ENCODE measurements at places on chromosomes 3 and 15. TPM values are rescaled to one million over a fixed set of nuclear protein-coding genes. Genes with fewer than 3 reads are reported as not detected.
A peak's percentile ranks its signal among the peaks of the same experiment; 100 is the strongest.

DNA sequence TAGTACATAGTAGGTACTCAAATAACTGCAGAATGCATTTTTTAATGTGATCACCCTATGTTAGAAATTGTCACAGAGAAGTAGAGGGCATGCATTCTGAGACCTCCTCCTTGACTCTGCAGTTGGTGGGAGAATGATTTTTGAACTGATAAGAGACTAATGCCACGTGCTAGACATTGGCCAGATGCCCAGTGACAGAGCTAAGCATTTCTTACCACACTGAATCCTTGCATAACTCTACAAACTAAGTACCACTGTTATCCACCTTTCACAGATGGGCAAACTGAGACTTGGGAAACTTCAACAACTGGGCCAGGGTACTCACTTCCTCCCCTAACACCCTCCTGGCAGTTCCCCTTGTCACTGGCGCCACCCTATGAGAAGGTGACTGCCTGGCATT, 33.5 kb upstream of the SPATA12 start:
- DNase-seq = no peak
- H3K4me1 ChIP-seq = no peaks in the 10 kb centered on the region
- no peak overlapping the region for H3K27ac ChIP-seq
- H3K4me3 ChIP-seq = no peak overlapping the region

DNA sequence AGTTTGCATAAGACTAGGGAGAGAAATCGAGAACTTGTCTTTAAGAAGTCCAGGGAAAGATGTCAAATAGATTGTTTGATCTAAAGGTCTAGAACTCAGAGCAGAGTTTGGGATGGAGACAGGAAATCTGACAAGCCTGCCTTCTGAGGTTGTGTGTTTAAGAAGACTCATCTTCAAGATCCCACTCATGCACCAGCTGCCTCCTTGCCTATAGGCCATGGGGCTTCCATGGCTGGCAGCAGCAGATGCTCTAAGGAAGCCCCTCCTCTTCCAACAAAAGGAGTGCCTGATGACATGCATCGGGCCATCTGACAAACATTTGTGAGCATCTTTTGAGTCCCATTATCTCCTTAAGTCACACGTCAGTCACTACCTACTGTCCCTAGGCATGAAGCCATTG, 47.4 kb downstream of the WNT5A start:
- H3K4me3 ChIP-seq = no peak overlapping the region
- H3K4me1 ChIP-seq = no peaks in the 10 kb centered on the region
- DNase-seq = no peak
- no peak overlapping the region for H3K27ac ChIP-seq

GRCh38 chr3:47423548-47424145, 42.8 kb downstream of the PTPN23 start:
- H3K36me3 ChIP-seq = peaks cover 6% of the 10 kb centered on the region
- peaks cover 12% of the 10 kb centered on the region for H3K4me1 ChIP-seq
- no peaks in the 10 kb centered on the region for H3K27me3 ChIP-seq

Gene IQCH
- total RNA-seq = 1.4 TPM

Gene MST1R
- total RNA-seq = 0.27 TPM

Gene LINGO1
- total RNA-seq = not detected

Gene GPR176
- total RNA-seq = 0.17 TPM

DNA sequence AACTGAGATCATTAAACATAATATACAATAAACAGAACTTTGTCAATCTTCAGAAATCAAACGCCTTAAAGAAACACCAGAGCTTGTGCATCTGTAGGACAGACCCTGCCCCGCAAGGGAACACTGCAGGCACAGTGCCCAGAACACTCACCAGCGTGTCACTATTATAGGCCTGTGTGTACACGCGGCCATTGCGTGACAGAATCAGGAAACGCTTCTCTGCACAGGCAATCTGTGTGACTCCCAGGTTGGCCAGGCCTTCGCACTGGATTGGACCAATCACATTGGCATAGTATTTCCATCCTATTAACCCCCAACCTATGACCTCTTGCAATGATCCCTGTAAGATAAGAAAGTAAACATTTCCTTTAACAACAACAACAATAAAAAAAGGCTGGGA, 52.9 kb downstream of the HERC2 start:
- no peaks in the 10 kb centered on the region for H3K27me3 ChIP-seq
- H3K4me3 ChIP-seq = no peak overlapping the region
- H3K36me3 ChIP-seq = peaks cover 32% of the 10 kb centered on the region
- DNase-seq = no peak
- no peak overlapping the region for H3K27ac ChIP-seq

DNA sequence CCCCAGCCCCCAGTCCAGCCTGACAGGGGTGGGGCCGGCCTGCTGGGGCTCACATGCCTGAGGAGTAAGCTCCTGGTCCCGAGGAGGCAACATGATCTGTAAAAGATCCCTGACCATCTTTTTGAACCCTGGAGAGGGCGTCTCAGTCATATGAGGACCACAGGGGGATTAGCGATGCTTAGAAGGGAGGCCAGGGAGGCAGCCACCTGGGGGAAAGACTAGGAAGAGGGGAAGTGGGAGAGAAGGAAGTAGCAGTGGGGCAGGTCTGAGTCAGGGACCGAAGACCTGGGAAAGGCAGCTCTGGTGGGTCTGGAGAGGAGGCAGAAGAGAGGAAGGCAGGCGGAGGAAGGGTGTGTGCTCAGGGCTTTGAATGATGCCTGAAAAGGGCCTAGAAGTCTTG, 18.9 kb downstream of the PIF1 start:
- no peaks in the 10 kb centered on the region for H3K36me3 ChIP-seq
- no peak overlapping the region for H3K27ac ChIP-seq
- DNase-seq = no peak
- H3K4me3 ChIP-seq = no peak overlapping the region

Gene BOC
- total RNA-seq = 0.29 TPM

GRCh38 chr15:71880276-71880675, 69.9 kb downstream of the NR2E3 start:
- peaks cover 17% of the 10 kb centered on the region for H3K36me3 ChIP-seq
- H3K27me3 ChIP-seq = no peaks in the 10 kb centered on the region
- no peak overlapping the region for H3K27ac ChIP-seq

Gene NMNAT3
- 7.6 TPM for total RNA-seq

- no peaks in the 10 kb centered on the region for H3K36me3 ChIP-seq
- peaks cover 36% of the 10 kb centered on the region for H3K4me1 ChIP-seq
- DNase-seq = no peak
- H3K27ac ChIP-seq = no peak overlapping the region
Observed at GRCh38 chr3:39196671-39197356, 4.4 kb upstream of the XIRP1 start.

- H3K4me1 ChIP-seq = no peaks in the 10 kb centered on the region
- H3K27ac ChIP-seq = no peak overlapping the region
- H3K27me3 ChIP-seq = no peaks in the 10 kb centered on the region
- no peak for DNase-seq
Observed at GRCh38 chr3:179772297-179772696, 119.5 kb downstream of the USP13 start.

DNA sequence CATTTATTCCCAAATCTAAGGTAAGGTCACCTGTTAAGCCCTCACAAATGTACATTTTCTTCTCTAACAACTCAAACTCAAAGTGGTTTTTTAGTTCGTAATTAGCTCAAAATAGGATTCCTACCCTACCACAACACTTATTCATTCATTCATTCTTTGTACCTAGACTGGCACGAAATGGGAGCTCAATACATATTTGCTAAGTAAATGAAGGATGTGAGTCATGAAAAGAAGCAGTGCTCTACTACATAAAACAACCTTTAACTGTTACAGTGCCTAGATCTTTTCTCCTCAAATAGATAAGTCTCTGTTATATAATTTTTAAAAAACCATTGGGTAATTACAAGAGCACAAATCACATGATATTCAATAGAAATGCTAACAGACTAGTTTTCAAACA, 13.1 kb downstream of the RSL24D1 start:
- peaks cover 53% of the 10 kb centered on the region for H3K36me3 ChIP-seq
- H3K27me3 ChIP-seq = no peaks in the 10 kb centered on the region
- DNase-seq = no peak
- peaks cover 34% of the 10 kb centered on the region for H3K4me1 ChIP-seq

- H3K27ac ChIP-seq = no peak overlapping the region
- H3K27me3 ChIP-seq = no peaks in the 10 kb centered on the region
- no peak overlapping the region for H3K4me3 ChIP-seq
- peaks cover 18% of the 10 kb centered on the region for H3K4me1 ChIP-seq
- no peak for DNase-seq
Observed at GRCh38 chr15:58492661-58493397, 61.0 kb downstream of the LIPC start.

Gene ATP1B3
- total RNA-seq = 106 TPM

DNA sequence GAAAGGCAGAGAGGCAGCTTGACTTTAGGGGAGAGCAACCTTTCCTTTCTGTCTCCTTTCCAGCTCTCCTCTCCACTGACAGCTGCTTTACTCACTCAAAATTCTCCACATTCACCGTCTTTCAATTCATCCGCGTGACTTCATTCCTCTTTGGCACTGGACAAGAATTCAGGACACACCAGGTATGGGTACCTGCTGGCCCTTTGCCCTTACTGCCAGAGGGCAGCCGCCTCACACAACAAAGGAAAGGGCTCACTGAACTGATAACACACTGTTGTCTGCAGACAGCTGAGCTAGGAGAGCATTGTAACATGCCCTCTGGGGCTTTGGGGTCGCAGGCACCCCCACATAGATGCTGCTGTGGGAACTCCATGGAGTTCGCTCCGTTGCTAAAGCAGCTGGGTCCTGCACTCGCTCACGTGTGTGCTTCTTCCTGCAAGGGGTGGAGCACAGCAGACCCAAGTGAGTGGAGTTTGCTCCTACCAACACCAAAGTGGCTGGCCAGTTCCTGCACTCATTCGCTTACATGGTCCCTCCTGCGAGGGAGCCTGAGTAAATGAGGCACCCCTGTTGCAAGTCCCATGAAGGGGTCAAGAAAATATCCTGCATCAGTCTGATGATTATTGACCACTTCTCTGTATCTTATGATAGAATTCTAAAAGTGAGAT, 79.0 kb upstream of the SGO1 start:
- peaks cover 7% of the 10 kb centered on the region for H3K36me3 ChIP-seq
- H3K27me3 ChIP-seq = peaks cover 2% of the 10 kb centered on the region
- H3K4me3 ChIP-seq = no peak overlapping the region
- H3K4me1 ChIP-seq = no peaks in the 10 kb centered on the region

DNA sequence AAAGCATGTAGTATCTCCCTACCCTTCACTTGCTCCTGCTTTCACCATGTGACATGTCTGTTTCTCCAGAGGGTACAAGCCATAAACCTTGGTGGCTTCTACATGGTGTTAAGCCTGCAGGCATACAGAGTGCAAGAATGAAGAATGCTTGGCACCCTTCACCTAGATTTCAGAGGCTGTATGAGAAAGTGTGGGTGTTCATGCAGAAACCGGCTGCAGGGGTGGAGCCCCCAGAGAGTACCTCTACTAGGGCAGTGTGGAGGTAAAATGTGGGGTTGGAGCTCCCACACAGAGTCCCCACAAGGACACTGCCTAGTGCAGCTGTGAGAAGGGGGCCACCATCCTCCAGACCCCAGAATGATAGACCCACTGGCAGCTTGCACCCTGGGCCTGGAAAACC, 32.2 kb downstream of the SLC15A2 start:
- no peak for DNase-seq
- no peak overlapping the region for H3K4me3 ChIP-seq
- peaks cover 4% of the 10 kb centered on the region for H3K36me3 ChIP-seq
- no peaks in the 10 kb centered on the region for H3K27me3 ChIP-seq
- no peaks in the 10 kb centered on the region for H3K4me1 ChIP-seq

Gene ITPKA
- 1.7 TPM for total RNA-seq

DNA sequence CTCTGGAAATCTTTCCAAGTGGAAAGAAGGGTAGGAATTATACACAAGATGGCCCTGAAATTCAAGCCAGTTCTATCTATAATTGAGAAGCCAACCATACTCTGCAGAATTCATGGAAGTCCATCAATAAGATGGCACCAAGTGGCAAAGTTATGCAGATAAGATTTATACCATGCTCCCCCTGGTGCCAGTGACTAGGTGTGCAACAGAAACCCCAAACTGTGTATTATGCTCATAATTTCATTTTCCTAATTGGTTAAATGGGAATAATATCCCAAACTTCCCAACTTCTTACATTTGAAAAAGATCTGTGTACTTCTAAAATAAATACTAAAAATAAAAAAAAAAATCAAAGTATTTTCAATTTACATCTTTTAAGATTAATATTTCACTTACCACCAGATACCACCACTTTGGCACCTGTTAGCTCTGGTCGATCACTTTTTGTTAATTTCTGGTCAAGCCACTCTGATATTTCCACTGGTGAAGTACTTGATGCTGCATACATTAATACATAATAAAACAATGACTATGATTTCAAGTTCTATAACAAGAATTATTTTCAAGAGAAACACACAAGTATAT, 25.9 kb downstream of the ETFA start:
- no peaks in the 10 kb centered on the region for H3K27me3 ChIP-seq
- H3K4me1 ChIP-seq = peaks cover 12% of the 10 kb centered on the region
- DNase-seq = no peak
- H3K4me3 ChIP-seq = no peak overlapping the region
- H3K27ac ChIP-seq = no peak overlapping the region

Gene FOXL2
- not detected for total RNA-seq

DNA sequence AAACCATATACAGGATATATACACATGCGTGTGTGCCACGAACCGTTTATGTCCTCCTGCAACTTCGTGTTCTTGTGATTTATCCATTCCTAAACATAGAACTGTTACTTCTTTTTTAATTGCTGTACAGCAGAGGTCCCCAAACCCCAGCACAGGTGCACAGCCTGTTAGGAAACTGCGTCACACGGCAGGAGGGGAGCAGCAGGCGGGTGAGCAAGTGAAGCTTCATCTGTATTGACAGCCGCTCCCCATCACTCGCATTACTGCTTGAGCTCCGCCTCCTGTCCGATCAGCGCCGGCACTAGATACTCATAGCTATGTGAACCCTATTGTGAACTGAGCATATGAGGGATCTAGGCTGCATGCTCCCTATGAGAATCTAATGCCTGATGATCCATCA, 34.9 kb upstream of the NRROS start:
- H3K4me1 ChIP-seq = peaks cover 11% of the 10 kb centered on the region
- DNase-seq = peak; percentile 87
- H3K36me3 ChIP-seq = no peaks in the 10 kb centered on the region
- no peaks in the 10 kb centered on the region for H3K27me3 ChIP-seq

GRCh38 chr3:125684199-125684598, 88.9 kb upstream of the OSBPL11 start:
- no peak for DNase-seq
- peaks cover 1% of the 10 kb centered on the region for H3K27me3 ChIP-seq
- H3K27ac ChIP-seq = no peak overlapping the region

DNA sequence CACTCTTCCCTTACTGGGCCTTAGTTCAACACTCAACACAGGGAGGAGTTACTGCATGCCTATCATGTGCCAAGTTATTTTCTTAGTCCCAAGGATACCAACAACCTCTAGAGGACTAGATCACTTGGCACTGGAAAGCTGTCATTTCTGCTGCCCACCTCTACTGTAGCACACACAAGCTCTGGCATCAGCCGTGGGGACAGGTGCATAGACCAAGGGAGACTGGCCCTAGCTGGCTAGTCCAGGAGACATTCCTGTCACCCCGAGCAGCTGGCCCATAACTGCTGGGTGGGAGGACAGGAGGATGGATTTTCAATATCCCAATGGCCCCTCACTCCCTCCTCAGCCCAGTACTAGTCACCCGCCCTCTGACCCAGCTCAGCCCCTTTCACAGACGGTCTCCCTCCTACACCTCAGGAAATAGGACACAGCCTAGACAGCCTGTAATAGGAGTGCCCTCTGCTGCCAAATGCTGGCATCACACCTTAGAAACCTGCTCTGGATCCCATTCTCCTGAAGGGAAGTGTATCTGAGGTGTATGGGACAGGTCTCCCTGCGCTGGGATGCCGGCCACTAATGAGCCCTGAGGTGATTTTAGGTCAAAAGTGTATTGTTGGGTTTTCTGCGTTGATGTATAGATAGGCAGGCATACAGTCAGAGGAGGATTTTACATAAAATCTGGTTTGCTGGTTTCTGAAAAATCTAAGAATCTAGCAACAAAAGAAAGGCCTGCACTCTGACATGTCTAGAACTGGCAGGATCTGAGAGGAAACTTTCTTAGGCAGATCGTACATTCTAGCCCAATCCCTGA, 3.4 kb upstream of the DZIP1L start:
- DNase-seq = peak; percentile 76
- no peak overlapping the region for H3K27ac ChIP-seq
- H3K4me3 ChIP-seq = no peak overlapping the region
- H3K36me3 ChIP-seq = no peaks in the 10 kb centered on the region

Measured in activated naive CD4-positive, alpha-beta T cell treated with anti-CD3 and anti-CD28 coated beads for 36 hours (primary cell).